ENCODE measurements at places on chromosomes 7 and 10.

GRCh38 chr10:119507115-119507514 is 35.4 kb downstream of the RGS10 start:
- DNase-seq: no peak

- no peak for DNase-seq
Measured at GRCh38 chr7:12709726-12710502, 22.5 kb downstream of the ARL4A start.

GRCh38 chr10:127398140-127398970 is 150.8 kb upstream of the NPS start:
- no peak for DNase-seq

GRCh38 chr10:129522041-129522585 is 55.1 kb downstream of the MGMT start:
- no peak for DNase-seq

- no peak for DNase-seq
Measured at GRCh38 chr10:90862908-90863514, 5.2 kb upstream of the HTR7 start.

GRCh38 chr7:22295402-22296264 is 61.3 kb downstream of the RAPGEF5 start:
- no peak for DNase-seq

- DNase-seq: no peak
Measured at GRCh38 chr10:24201503-24202180, 7.3 kb upstream of the KIAA1217 start.

GRCh38 chr7:195010-195829 is 2.8 kb downstream of the FAM20C start:
- no peak for DNase-seq

DNA sequence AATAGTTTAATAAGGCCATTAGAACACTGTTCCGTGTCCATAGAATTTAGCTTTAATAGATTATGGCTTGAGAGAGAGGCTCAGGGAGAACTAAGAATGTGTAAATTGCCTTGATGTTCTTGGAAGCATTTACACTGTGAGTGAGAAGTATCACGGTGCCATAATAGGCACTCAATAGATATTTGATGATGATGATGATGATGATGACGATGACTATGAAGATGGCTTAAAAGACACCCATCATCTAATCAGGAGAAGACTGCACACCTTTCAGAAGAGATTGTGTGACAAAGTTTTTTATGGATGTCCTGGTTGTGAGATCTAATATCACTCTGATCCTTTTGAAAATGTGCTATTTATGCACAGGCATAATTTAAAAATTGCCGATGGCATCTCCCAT is 264.2 kb downstream of the GLI3 start:
- DNase-seq: no peak

DNA sequence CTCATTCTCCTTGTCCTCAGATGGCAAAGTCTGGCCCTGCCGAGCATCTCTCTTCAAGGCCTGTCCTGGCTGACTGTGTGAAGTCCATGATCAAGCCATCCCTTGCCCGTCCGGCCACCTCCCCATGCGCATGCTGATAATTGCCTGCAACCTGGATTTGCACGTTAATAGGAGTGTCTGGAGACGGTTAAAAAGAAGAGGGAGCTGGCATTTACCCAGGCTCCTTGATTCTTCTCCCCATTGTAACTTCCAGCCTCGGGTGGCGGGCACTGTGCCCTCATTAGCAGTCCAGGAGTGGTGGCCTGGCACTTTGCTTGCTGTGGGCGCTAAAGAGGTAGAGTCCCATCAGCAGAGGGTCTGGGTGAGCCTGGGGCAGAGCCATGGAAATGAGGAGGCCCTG is 157.4 kb downstream of the C10orf105 start:
- DNase-seq: no peak

DNA sequence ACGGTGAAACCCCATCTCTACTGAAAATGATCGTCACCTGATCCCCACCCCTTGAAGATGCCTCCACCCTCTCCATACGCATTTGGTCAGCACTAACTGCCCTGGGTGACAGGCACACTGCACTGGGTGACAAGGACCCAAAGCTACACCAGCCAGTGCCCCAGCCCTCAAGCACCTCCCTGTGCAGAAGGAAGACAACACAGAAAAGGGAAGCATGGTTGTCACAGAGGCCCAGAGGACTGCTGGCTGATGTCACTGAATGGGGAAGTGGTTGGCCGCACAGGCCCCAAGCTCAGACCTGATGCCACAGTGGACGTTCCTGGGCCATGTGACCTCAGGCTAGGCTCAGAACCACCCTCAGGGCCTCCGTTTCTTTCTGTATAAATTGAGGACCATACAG is 4.2 kb upstream of the PILRA start:
- DNase-seq: no peak

DNA sequence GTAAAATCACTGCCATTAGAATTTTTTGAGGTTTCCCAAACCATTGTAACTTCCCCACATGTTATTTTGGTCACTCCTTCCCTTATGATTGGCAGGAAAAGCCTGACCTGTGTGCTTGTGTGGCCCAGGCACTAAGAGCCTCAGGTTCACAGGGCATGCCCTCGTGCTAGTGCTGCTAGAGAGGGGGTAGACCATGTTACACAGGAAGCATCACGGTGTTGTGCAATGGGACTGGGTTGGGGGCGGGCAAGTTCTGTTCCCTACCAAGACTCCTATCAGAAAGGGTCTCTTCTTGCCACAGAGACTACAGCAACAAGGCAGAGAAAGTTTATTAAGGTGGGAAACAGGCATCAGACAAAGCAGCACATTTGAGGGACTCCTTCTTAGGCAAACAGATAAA is 32.2 kb downstream of the LSM5 start:
- DNase-seq: no peak

DNA sequence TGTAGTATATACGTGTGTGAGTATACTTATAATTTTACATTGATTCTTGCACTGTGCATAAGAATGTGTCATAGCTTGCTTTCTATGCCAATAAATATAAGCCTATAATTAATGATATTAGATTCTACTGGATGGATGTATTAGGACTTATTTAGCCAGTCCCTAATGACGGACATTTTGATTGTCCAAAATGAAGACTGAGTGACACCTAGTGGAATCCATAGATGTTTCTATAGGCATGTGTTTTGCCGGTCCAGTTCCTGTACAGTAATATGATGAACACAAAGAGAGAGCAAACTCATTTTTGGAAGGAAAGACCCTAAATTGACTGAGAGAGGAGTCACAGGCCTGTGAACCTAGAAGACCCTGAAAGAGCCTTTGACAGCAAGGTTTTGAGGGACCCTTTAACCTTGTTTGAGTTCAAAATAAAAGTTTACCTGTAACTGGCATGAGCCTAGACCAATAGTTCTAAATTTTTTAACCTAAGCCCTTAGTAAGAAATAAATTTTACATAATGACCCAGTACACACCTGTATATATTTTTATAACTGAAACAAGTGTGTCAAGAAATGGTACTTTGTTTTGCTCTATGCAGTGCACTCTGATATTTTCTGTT is 42.4 kb upstream of the AGBL3 start:
- no peak for DNase-seq

GRCh38 chr10:119320981-119321380 is 113.6 kb downstream of the GRK5 start:
- no peak for DNase-seq

DNA sequence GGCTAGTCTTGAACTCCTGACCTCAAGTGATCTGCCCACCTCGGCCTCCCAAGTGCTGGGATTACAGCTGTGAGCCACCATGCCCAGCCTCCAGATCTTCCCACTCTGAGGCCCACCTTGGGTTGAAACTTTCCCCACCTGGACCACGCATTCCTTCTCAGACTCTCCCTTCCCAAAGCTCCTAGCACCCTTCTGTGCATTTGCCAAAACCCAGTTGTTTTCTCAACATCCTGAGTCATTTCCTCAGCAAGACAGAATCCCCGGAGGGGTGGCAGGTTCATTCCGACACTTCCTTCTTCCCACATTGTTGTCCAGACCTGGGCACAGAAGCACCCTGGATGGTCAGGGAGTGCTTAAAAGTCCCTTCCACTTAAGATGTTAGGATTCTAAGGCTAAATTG is 28.9 kb downstream of the BAG3 start:
- no peak for DNase-seq

GRCh38 chr7:131007439-131008330 is 273.7 kb upstream of the KLF14 start:
- peak; percentile 52 for DNase-seq

DNA sequence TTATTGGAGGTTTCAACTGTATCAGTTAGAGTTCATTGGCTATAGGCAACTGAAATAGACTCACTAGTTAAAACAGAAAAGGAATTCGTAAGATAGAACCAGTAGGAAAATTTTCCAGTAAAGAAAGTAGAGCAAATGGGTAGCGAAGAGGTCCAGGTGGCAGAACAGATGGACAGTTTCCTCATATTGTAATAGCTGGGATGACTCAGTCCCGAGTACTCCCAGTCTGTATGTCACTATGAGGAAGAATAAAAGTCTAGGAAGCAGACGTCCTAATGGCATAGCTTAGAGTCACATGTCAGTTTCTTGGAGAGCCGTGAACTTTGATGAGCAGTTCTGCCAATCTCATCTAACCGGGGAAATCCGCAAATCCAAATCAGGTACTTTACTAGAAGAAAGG is 95.3 kb downstream of the RNF32 start:
- DNase-seq: no peak

GRCh38 chr10:132173185-132173584 is 13.6 kb upstream of the DPYSL4 start:
- DNase-seq: no peak

GRCh38 chr7:114851406-114852061 is 70.4 kb upstream of the MDFIC start:
- DNase-seq: no peak

GRCh38 chr10:102721954-102722353 is 7.5 kb downstream of the SFXN2 start:
- no peak for DNase-seq

GRCh38 chr7:148255333-148255732 is 335.2 kb upstream of the C7orf33 start:
- DNase-seq: no peak

- no peak for DNase-seq
Measured at GRCh38 chr7:139681463-139681755, 96.4 kb downstream of the HIPK2 start.

DNA sequence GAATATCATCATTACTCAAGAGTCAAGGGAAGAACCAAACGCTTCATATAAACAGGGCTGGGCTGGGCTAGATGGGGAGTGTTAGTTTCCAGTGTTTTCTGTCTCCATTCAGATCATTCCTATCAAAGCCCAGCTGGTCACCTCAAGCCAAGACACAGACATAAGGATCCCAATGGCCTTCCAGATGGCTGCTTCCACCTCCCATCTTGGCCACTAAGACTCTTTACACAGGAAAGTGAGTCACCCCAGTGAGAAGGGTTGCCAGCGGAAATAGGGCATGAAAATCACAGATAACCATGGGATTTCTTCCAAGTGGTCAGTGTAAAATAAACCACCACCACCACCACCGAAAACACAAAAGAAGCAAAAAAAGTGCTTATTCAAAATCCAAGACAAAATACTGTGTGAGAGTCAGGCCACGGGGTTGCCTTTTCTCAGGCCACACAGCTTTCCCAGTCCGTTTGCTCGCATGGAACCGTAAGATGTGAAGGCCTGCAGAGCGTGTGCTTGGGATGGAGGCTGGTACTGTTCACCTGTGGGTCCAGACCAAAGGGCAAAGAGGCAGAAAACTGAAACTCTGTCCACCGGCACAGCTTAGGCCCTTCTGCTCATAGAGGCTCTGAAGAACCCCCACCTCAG is 5.6 kb downstream of the PRSS2 start:
- no peak for DNase-seq

DNA sequence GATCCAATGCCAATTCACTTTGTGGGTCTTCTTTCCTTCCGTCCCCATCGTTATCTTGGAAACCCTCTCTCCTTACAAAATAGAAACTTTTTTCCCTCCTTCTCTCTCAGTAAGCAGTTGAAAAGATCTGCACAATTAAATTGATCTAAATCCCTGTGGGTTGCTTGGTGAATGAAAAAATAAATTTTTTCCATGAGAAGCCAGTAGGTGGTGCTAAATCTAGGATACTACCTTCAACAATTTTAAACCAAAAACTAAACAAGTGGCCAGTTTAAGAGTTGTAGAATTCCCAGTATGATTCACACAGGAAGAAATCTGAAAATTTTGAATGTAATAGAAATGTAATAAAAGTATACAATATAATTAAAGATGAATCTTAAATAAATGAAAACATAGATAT is 990.3 kb upstream of the ZNF722 start:
- DNase-seq: no peak

DNA sequence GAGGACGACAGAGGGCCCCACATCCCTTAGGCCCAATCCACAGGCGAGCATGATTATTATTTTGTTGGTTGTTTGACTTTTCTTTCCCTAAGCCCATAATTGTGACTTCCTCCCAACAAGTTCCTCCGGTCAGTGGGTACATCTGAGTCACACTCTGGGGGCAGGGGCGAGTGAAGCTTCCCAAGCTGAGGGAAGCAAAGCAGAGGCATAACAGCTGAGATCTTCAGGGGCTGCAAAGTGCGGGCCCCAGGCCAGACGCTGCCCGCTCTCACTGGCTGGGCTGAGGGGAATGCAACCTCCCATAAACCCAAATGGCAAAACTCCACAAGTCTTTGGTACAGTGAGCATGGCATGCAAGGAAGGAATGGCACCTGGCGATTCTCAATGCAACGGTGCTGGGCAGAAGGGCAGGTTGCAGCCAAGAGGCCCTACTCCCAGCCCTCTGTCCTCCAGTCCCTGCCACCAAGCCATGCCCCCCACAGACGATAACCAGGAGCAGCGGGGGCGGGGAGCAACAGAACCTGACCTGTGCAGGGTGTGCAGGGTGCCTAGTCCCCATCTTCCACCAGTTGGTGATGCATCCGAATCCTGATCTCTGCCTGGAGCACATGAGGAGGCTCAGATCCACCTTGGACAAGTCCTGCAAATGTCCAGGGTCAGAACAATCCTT is 25.3 kb downstream of the TNS3 start:
- no peak for DNase-seq

DNA sequence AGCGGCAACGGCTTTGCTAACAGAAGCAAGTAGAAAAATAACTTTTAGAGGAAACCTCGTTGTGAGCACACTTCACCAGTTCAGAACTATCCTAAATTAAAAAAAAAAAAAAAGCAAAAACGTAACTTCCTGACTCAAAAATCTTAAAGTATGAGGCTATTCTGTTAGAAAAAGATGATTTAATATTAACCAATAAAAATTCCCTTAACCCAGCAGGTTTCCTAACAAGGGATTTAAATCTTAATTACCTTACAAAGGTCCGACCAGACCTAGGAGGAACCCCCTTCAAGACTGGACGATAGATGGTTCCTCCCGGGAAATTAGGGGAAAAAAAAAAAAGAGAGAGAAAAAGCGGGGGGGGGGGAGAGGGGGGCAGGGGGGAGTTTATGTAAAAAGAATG is 22.9 kb upstream of the CHST3 start:
- DNase-seq: no peak

Measured in T-cell (primary cell).